ENCODE measurements at places on chromosomes 3 and 15.

GRCh38 chr3:51559961-51560360 is 21.4 kb downstream of the RAD54L2 start:
- no peak for DNase-seq

GRCh38 chr15:74422265-74422651 is 11.5 kb downstream of the SEMA7A start:
- no peak for DNase-seq

DNA sequence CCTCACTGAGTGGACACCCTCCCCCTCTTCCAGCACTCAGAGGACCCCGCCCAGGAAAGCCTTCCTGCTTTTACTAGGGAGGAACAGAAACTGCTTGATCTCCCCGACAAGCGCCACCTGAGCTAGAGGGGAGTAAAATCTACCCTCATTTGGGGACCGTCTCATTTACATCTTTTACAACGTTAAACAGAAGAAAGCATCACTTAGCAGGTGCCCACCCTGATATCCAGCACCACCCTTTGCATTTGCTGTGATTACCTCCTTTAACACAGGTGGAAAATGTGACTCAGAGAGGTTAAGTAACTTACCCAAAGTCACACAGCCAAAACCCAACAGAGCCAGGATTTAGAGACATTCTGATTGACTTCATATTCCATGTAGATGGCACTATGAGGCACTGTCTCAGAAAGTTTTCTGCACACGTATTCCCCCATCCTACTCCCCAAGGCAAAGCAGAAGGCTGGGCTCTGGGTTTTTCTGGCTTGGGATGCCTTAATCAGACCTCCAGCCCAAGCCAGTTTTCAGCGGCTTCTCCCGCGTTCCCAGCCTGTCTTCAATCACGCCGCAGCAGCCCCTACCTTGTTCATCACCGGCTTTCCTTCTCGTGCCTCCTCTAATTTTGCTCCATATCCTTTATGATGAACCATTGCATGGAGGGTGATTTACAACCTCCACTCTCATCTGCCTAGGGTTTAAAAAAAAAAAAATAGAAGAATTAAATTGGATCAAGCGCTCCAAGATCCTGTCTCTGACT is 314.6 kb upstream of the PROK2 start:
- DNase-seq = peak; percentile 33

- no peak for DNase-seq
These were observed 1006.7 kb downstream of the ROBO2 start for GRCh38 chr3:78046566-78046965.

- DNase-seq = no peak
These were observed 11.1 kb downstream of the LRTM1 start for GRCh38 chr3:54916732-54917131.

GRCh38 chr3:177055605-177056571 is 141.4 kb downstream of the TBL1XR1 start:
- DNase-seq = no peak

DNA sequence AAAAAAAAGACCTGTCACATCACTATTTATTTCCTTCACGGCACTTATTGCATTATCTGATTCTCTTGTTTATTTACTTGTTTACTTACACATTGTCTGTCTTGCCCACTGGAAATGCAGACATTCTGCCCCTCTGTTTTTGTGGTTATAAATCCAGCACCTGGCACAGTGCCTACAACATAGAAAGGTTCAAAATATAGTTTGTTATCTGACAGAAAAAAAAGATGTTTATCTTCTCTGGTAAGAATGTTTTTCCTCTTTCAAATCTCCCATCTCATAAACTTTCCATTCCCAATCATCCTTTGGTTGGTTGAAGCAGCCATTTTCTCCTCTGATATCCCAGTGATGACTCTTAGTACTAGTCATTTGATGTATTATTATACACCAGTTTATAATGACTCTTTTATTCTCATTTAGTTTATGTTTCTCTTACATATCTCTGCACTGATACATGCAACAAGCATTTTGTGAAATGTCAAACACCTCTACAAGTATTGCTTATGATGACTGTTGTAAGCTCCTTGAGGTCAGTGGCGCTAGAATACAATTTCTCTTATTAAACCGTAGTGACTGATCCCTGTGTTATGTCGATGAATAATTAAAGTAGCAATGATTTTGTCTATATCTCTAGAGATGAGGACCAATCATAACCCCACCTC is 398.4 kb upstream of the TBL1XR1 start:
- DNase-seq = no peak

DNA sequence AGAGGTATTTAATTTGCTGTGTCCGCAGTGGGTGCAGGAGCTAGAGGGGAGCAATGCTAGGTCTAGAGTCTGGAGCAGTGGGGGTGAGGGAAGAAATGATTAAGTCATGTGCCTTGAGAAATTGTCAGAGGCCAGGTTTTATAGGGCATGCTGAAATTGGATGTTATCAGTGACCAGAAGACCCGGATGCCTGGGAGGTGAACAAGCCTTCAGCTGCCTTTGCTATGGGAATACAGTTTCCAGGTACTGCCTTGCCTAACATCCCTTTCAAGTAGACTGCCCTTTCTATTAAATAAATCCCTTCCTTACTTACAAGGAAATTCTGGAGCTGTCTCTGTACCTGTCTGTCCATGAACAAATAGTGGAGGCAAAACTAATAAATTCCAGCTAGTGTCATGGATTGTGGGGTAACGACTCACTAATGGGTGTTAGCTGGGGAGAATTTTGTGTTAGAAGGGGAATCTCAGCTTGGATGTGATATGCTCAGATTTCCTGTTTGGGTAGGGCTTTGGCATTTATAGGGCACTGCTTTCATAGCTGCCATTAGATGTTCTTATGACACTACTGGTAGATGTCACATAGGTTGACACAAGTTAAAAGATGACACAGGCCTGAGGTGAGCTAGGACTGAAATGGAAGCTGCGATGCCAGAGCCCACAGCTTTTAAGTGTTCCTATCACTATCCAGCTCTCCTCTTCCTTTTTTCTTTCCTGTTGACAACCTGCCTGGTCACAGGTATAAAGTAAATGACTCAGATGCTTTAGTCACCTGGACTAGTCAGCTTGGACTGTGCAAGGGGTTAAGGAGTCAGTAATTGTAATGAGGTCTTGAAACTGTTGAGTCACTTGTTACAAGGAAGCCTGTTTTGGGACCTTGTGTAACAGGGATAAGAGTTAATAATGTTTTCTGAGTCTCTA is 21.3 kb downstream of the CHD2 start:
- DNase-seq = no peak

DNA sequence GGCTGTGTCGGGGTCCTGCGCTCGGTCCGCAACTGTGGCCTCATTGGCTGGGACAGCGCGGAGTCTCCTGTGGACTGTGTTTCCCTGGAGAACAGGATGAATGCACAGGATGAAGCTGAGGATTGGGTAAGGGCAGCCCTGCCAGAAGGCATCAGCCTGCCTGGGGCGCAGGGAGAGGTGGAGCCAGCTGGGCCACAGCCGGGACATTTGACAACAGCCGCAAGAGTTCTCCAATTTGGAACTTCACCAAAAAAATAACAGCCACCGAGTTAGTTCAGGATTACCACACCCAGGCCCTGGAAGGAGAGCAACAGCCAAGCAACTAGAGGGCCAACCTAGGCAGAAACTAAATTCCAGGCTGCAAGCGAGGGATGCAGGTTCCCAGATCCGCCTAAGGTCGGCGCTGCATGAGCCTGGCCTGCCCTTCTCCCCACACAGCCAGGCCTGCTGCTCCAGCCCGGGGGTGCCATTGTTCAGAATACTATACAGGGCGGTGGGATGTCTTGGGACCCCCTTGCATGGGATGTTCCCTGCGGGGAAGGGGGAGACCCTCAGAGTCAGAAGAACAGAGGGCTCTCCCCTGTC is 229.3 kb downstream of the OCA2 start:
- DNase-seq = no peak

DNA sequence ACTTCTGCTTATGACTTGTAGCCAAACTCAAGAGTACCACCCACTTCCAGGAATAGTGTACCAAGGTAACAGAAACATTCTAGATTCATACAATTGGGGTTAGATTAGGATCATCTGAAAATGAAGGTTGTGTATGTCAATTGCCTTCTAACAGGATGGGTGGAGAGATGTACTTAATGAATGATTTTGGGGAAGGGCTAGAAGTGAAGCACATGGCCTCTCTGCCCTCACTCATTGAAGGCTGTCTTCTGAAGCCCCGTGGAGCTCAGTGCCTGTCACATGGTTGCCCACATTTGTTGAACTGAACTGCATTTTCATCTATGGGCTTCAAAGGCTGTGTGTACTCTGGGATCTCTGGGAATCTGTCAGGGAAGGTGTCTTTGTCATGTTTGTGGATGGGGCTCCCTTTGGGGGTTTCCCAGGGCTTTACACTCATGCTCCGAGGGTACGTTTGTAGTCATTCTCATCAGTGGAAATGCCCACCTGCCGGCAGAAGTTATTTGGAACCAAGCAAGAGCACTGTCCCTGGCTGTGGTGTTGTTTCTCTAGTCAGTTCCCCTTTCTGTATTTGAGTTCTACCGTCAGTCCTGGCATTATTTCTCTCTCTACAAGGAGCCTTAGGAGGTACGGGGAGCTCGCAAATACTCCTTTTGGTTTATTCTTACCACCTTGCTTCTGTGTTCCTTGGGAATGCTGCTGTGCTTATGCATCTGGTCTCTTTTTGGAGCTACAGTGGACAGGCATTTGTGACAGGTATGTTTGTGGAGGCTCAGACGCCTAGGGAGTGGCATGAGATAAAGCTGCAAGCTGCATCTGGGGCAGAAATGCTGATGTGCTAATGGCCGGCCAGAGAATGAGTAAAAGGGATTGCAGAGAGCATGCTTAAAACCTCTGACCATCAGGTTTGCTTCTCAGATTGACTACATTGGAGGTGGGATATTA is 22.4 kb downstream of the CD86 start:
- peak; percentile 85 for DNase-seq

- no peak for DNase-seq
These were observed 9.7 kb upstream of the CXCR6 start for GRCh38 chr3:45933591-45933990.

DNA sequence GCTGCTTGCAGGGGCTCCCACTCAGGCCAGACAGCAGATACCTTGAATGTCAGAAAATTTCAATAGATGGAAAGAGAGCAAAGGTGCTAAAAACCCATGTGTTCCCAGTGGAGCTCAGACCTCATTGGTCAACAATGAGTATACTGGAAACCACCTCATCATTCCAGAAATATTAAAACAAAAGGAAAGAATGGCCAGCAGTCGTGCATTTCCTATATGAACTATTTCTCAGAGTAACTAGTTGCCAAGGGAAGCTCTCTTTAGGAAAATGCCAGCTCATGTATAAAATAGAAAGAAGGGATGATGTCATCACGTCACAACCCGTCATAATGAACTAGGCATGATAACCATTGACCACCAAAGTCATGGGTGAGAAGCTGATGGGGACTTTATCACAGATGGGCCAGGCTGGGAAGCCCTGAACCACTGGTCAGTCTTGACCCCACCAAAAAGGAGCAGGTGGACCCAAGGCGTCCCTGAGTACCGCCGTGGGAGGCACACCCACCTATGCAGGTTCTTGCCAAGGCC is 17.5 kb downstream of the DNAJB8 start:
- no peak for DNase-seq

- no peak for DNase-seq
These were observed 142.8 kb upstream of the PLSCR5 start for GRCh38 chr3:146747928-146748327.

GRCh38 chr15:94290730-94291129 is 59.4 kb downstream of the MCTP2 start:
- DNase-seq = no peak

GRCh38 chr3:31345581-31345980 is 187.1 kb upstream of the STT3B start:
- DNase-seq = no peak

DNA sequence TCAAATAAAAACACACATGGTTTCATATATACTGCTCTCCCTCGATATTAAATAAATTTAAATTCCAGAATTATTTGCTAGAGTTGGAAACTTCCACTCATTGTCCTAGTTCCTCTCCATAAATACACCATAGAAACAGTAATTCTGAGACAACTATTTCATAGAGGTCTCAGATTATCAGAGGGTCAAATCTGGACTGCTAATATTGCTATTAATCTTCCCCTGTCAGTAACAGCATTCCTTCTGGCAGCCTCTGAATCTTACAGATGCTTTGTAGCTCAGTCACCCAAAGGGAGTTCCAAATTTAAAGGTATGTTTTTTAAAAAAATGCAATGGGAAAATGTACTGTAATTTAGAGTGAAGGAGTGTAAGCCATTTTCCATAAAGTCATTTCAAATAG is 428.8 kb downstream of the PYDC2 start:
- no peak for DNase-seq

DNA sequence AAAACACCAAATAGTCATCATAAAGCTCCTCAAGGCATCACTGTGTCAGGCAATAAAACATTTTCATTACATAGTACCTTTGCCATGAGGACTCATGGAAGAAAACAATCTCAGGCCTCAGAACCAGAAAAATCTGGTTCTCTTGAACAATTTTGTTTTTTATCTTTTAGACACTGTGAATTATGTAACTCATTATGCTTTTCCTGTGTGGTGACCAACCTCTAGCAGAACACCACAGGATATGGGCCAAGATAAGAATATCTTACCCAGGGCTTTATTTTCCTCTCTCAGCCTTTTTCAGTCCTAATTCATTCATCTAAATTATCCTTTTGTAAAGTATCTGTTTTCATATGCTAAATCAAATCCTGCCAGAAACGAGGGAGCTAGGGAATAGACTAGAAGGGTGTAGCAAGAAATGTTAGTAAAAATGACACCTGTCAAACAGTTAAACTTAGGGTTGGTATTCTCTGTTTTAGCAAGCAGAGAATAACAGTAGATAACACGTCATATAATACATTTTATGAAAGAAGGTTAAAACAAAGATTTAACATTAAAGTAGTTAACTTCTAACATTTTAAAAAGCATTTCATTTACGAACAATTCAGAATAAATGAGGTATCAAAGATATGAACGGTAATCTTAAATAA is 111.1 kb downstream of the FBXL22 start:
- no peak for DNase-seq

- peak; percentile 17 for DNase-seq
These were observed 21.4 kb upstream of the ZBED2 start for GRCh38 chr3:111616417-111617105.

GRCh38 chr3:52243791-52244628 is 1.5 kb upstream of the PPM1M start:
- no peak for DNase-seq

- no peak for DNase-seq
These were observed 242.2 kb downstream of the SLCO3A1 start for GRCh38 chr15:92095693-92096092.

- no peak for DNase-seq
These were observed 47.0 kb upstream of the FSTL1 start for GRCh38 chr3:120497818-120498217.

DNA sequence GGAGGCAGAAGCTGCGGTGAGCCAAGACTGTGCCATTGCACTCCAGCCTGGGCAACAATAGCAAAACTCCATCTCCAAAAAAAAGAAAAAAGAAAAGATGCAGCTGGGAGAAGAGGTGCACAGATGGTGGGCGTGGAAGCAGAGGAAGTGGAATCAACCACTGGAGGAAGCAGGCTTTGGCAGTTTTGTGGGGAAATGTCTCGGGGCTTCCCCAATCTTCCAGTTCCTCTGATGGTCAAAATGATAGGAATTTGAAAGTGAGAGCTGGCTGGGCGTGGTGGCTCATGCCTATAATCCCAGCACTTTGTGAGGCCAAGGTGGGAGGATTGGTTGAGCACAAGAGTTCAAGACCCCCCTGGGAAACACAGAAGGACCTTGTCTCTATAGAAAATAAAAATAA is 48.1 kb upstream of the SMAD3 start:
- no peak for DNase-seq

- no peak for DNase-seq
These were observed 25.8 kb downstream of the SNX1 start for GRCh38 chr15:64121614-64122013.

- no peak for DNase-seq
These were observed 11.7 kb downstream of the TF start for GRCh38 chr3:133757701-133758567.
